ENCODE measurements at places on chromosomes 4 and X.
A peak's percentile ranks its signal among the peaks of the same experiment; 100 is the strongest.

DNA sequence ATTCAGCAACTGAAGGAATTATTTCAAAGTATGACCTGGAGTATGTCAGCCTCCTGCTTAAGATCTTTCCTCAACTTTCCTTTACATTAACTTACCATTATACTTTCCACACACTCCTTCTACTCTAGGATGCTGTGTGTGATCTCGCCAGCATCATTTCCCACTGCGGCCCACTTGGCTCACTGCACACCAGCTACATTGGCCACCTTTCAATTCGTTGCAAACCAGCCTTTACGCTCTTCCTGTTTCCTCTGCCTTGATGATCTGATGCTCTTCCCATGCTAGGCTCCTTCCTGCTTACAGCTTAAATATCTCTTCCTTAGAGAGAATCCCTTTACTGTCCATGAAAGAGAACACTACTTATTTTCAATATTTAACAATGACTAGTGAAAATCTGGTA lies 95.1 kb downstream of the GPM6A start:
- no peak for DNase-seq

DNA sequence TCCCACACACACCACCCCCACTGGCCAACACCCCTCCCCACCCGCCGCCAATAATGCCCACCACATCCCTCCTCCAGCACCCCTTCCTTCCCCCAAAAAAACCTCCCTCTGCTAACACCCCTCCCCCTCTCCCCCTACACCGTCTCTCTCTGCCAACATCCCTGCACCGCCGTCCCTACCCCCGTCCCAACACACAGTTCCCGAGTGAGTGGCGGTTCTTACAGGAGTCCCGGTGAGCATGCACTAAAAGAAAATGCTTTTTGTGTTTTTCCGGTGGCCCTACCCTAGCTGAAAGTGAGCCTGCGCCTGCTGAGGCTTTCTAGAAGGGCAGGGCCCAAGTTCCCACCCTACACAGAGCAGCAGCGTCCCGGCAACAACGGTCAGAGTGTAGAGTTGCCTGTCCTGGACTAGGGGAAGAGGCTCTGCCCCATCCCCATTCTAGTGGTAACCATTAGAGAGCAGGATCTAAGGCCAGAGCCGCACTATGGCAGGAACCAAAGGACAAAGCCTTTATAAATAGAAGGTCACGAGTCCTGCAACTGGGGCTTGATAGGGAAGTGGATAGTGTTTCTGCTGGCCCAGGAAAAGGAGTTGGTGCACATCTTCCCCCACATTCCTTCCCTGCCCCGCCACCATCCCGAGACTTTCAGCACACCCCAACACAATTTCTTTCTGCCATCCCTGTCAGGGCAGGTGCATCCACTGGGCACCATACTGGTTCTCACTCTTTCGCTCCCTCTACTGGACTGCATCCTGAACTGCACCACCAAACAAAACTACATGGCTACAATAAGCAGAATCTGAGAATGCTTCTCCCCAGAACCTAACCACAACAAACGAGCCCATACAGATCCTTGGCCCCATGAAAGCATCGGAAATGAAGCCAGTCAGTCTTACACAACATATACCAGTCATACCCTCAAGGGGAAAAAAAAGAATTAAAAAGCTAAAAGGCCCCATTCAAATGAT lies 78.1 kb upstream of the PAGE3 start:
- no peak for DNase-seq

DNA sequence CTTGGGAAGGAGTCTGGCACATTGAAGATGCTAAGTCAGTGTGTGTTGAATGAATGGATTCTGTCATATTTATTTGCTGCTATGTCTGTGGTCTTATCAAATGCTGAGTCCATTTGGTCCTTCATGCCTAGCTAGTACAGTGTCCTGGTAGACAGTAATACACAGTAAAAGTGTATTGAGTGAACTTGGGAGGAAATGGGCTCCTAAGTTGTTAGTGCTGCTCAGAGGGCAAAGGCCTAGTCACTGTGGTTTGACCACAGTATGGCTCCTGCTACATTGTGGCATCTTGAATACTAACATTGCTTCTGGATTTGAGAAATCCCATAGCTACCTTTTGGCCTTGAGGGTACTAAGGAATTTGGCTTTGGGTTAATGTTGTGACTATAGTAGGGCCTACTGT lies 33.9 kb downstream of the MTM1 start:
- DNase-seq: no peak

GRCh38 chr4:144594471-144594986 lies 51.4 kb upstream of the HHIP start:
- no peak for DNase-seq

DNA sequence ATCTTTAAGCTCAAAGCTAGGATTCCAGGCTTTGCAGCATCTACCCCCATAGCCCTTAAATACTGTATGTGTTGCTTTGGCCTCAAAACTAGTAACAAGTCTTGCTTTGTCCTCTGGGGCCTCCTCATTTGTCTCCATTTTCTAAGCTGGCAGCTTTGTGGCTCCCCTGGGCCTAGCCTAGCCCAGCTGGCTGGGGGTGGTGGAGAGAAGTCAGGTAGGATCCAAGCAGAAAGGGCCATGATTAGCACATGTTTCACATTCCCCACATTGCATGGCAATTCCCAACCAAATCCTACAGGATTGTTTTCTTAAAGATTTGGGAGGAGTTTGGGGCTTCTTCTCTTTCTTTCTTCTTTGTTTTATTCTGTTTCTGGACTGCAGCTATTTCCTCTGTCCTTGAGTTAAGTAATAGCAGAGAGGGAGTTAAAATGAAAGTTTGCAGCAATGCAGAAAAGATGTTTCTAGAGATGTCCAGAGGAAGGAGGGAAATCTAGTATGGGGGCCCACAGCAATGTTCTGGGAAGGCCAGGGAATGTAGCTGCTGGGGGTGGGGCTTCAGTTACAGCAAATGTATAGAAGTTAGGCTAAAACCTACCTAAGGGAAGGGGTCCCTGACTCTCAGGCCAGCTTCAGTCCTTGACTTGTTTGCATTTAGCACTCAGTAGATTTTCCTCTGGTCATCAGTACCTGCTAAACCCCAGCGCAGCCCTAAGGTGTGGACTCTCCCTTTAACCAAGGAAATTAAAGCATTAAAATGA lies 92.1 kb downstream of the SHROOM4 start:
- no peak for DNase-seq

GRCh38 chrX:38754102-38754790 lies 47.0 kb upstream of the MID1IP1 start:
- DNase-seq: no peak

- no peak for DNase-seq
Observed at GRCh38 chr4:121272526-121272925, 108.3 kb downstream of the QRFPR start.

- DNase-seq: no peak
Observed at GRCh38 chr4:82145850-82146249, 227.9 kb downstream of the HNRNPD start.

- no peak for DNase-seq
Observed at GRCh38 chrX:103616676-103617186, 9.0 kb downstream of the TCEAL3 start.

DNA sequence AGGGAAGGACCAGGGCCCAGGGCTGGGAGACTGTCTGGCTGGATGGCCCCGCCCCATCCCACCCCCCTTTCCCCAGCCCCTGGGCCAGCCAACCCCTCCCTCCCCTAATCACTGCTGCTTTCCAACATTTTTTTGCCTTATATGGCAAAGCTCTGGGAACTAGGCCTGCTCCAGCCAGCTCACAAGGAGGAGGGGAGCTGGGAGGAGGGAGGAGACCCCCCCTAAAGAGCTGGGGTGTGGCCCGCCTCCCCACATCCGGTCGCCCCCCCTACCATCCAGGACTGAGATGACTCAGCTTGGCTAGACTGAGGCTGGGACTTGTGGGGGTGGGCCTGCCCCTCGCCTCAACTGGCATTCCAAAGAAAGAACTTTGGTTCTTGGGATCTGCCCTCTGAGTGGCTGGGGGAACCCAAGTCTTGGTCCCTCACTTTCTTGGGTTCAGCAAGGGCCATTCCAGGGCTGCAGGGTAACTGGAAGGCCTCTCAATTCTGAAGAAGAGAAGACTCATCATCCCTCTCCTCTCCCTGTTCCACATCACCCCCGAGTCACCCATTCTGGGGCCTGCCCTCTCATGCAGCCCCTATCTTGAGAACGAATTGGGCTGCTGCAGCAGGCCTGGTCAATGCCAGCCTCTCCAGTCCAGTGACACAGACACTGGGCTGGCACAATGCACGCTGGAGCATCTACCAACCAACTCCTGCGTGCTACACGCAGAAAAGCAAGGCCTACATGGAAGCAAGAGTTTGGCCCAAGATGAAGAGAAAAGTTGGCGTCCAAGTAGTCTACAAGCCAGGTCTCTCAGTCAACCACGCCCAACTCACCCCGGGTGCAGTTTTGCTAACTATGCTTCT lies 4.8 kb downstream of the FLNA start:
- DNase-seq: peak; percentile 63

DNA sequence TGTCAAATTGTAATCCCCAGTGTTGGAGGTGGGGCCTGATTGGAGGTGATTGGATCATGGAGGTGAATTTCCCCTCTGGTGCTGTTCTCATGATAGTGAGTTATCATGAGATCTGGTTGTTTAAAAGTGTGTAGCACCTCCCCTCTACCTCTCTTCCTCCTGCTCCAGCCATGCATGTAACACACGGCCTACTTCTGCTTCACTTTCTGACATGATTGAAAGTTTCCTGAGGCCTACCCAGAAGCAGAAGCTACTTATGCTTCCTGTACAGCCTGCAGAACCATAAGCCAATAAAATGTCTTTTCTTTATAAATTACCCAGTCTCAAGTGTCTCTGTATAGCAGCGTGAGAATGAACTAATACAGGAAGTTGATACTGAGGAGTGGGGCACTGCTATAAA lies 61.7 kb upstream of the DDX60 start:
- DNase-seq: no peak

- DNase-seq: no peak
Observed at GRCh38 chrX:129716507-129716906, 22.3 kb upstream of the XPNPEP2 start.

DNA sequence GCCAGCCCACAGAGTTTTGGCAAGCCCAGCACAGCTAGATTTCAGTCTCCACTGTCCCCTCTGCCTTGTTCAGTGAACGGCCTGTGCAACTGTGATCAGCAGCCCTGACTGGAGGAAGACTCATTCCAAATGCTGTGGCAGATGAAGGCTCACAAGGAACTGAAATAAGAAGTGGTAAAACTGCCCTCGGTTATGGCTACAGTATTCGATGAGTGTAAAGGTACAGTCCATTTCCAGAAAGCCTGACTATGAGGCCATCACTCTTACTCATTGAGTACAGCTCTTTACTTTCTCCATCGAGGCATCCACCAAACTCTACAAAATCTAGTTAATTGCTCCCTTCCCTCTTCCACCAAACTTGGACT lies 69.1 kb downstream of the RHOH start:
- DNase-seq: no peak

GRCh38 chr4:166399021-166399420 lies 526.0 kb downstream of the TLL1 start:
- no peak for DNase-seq

DNA sequence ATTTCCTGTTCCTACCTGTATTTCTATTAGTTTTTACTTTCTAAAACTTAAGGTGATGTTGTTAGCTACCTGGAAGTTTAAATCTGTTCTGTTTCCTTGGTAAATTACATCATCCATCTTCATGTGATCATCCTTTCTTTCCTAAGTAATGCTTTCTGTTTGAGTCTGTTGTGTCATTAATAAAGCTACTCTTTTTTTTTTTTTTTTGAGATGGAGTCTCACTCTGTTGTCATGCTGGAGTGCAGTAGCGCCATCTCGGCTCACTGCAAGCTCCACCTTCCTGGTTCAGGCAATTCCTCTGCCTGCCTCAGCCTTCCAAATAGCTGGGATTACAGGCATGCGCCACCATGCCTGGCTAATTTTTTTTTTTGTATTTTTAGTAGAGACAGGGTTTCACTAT lies 73.3 kb downstream of the FIP1L1 start:
- DNase-seq: no peak

DNA sequence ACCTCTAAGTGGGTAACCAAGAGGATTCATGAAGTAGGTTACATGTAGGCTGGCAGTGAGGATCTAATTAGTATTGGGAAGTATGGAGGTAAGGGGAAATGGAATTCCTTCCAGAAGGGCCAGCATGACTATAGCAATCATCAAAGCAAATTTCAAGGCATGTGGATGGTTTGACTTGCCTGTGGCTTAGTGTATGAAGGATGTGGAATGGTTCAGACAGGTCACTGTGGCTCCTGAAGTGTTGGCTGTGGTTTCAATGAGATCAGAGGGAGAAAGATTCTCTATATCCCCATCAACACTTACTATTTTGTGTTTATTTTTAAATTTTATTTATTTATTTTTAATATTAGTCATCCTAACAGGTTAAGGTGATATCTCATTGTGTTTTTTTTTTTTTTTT lies 121.6 kb upstream of the TBC1D9 start:
- DNase-seq: no peak

GRCh38 chr4:46123913-46124755 lies at the start of gene GABRG1:
TSS of gene GABRG1 (minus strand) at chr4:46124054. CDS start at chr4:46123913, 141 bp downstream.
- no peak for DNase-seq

DNA sequence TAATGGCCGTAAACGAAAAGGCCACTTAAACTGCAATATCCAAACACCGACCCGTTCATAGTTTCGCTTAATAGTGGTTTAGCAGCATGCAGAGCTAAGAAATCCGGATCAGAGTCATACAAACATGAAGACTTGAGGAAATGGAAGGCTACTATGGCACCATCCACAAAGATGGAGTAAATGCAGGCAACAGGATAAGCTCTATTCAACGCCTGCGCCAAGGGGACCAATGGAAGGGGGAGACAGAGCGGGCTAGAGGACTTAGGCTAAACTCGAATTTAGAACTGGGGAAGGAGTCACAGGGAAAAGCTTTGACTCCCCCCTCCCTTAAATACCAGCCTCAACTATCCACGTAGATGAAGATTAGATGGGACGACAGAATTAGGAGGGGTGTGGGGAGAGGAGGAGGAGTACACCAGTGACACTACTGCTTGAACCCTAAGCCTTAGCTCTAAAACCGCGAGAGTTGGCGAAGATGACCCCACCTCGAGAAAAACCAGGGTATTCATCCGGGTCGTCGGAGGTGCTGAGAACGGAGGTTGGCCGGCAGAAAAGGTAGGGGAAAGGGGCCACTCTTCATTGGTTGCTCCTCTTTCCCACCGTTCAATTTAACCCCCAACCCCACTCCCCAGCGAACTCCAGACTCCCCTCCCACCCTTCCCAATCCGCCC lies 3.5 kb downstream of the HUWE1 start:
- DNase-seq: no peak

- DNase-seq: no peak
Observed at GRCh38 chr4:85200106-85200505, 233.6 kb upstream of the WDFY3 start.

DNA sequence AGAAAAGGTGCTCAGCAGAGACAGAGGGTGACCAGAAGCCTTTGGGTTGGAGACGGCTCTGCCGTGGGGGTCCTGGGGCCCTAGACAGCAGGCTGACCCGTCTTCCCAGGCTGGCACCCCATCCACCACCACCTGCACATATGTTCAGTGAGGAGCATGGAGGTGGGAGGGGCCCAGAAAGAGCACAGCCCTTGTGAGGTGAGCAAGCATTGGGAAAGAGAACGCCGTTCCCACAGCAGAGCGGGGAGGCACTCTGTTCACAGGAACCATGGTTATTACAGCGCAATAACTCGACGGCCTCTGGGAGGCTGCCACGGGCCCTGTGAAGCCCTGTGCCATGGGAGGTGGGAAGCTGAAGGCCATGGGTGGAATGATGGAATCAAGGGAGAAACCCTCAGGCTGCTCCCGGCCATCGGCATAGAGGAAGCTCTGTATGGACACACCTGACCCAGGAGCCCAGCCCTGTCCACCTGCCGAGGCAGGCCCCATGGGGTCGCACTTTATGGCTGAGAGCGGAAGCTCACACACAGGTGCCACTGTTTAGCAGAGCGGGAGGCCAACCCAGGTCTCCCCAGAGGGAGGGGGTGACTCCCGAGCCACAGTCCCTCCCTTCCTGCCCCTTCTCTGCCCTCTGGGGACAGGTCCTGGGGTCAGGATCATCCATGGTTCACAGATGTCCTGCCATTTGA lies 93.5 kb upstream of the AFAP1 start:
- DNase-seq: no peak
